ENCODE measurements at places on chromosomes 7 and 10.

- H3K4me1 ChIP-seq, result peaks cover 16% of the 10 kb centered on the region
- peaks cover 8% of the 10 kb centered on the region for H3K36me3 ChIP-seq
- H3K4me3 ChIP-seq, result no peak overlapping the region
- peak; percentile 27 for DNase-seq
These were observed 61.0 kb upstream of the TMEM248 start for GRCh38 chr7:66859794-66860645.

- no peaks in the 10 kb centered on the region for H3K36me3 ChIP-seq
- H3K27me3 ChIP-seq, result no peaks in the 10 kb centered on the region
- no peak for DNase-seq
- no peaks in the 10 kb centered on the region for H3K4me1 ChIP-seq
These were observed 1193.0 kb downstream of the SORCS1 start for GRCh38 chr10:105971460-105971859.

DNA sequence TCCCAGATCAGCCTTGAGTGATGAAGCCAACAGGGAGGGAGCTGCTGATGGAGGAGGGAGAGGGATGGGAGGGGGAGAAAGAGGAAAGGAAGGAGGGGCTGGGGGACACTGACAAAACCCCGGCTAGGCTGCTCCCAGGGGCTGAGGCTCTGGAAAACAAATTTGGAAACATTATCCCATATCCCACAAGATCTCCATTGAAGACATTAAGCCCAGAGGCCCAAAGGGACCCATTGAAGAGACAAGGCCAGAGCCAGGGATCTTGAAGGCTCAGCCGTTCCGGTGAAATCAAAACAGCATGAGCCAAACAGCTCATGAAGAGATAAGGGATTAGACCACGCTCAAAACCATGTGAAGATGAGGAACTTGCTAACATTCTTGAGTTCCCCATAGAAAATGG, 184.3 kb upstream of the ITGB1 start:
- no peak for DNase-seq
- H3K4me1 ChIP-seq, result peaks cover 52% of the 10 kb centered on the region
- H3K27ac ChIP-seq, result no peak overlapping the region

DNA sequence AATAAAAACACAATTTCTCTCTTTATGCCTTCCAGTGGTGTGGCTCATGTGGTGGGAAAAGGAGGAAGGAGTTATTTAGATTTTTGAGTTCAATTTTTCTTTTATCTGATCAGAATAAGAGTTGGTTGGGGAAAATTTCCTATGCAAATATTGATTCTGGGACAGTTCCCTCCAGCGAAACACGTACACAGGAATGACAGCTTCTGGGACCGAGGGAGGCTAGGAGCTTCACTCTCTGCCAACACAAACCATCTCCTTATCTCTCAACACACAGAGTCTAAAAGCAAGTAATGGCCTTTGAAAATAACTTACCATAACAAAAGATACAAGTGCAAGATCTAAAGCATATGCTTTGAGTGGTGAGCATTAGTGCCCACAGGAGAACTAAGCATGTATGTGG, 122.7 kb downstream of the RAPGEF5 start:
- H3K4me1 ChIP-seq, result no peaks in the 10 kb centered on the region
- no peak overlapping the region for H3K27ac ChIP-seq
- no peaks in the 10 kb centered on the region for H3K36me3 ChIP-seq
- H3K4me3 ChIP-seq, result no peak overlapping the region
- no peaks in the 10 kb centered on the region for H3K27me3 ChIP-seq

DNA sequence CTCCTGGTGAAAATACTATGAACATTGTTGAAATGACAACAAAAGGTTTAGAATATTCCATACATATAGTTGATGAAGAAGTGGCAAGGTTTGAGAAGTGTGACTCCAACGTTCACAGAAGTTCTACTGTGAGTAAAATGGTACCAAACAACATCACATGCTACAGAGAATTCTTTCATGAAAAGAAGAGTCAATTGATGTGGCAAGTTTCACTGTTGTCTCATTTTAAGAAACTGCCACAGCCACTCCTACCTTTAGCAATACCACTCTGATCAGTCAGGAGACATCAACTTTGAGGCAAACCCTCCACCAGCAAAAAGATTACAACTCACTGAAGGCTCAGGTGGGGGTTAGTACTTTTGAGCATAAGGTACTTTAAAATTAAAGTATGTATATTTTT, 693.3 kb downstream of the GRID1 start:
- peaks cover 12% of the 10 kb centered on the region for H3K4me1 ChIP-seq
- H3K27ac ChIP-seq, result no peak overlapping the region
- H3K27me3 ChIP-seq, result no peaks in the 10 kb centered on the region
- no peak overlapping the region for H3K4me3 ChIP-seq
- H3K36me3 ChIP-seq, result no peaks in the 10 kb centered on the region

DNA sequence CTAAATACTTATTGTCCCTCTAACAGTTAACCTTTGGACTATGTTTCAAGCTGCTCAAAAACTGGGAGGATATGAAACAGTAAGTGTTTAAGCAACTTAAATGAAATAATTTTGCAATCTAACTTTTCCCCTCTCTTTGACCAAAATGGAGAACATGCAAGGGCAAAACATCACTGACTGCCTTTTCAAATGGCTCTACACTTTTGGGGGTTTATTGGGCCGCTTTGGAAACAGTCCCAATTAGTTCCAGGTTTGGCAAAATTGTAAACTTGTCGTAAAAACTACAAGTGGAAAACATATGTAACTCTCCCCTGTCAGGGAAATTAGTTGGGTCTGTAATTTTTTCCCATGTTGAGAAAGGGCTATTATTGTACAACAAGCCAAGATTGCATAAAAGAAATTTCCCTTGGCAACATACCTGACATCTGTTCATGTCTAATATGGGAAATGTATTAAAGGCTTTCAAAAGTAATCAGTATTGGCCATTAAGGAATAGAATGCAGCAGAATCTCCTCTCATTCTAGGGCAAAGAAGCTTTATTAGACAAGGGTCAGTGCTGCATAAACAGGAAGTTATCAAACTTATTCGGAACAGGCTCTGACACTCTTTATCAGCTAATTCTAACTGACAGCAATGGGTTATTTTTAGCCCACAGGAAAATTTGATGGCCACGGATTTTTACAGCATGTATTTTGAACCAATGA, 157.9 kb downstream of the ARID5B start:
- no peaks in the 10 kb centered on the region for H3K27me3 ChIP-seq
- no peak overlapping the region for H3K4me3 ChIP-seq
- H3K4me1 ChIP-seq, result peaks cover 98% of the 10 kb centered on the region
- no peak for DNase-seq

GRCh38 chr10:123126246-123126645, 9.5 kb upstream of the HMX3 start:
- H3K4me3 ChIP-seq, result no peak overlapping the region
- H3K4me1 ChIP-seq, result no peaks in the 10 kb centered on the region
- no peak overlapping the region for H3K27ac ChIP-seq
- H3K36me3 ChIP-seq, result no peaks in the 10 kb centered on the region
- H3K27me3 ChIP-seq, result peaks cover 53% of the 10 kb centered on the region
- DNase-seq, result no peak

GRCh38 chr10:22581461-22581860, 132.9 kb downstream of the PIP4K2A start:
- H3K36me3 ChIP-seq, result peaks cover 57% of the 10 kb centered on the region
- no peaks in the 10 kb centered on the region for H3K27me3 ChIP-seq
- H3K4me3 ChIP-seq, result no peak overlapping the region
- H3K4me1 ChIP-seq, result peaks cover 13% of the 10 kb centered on the region
- H3K27ac ChIP-seq, result no peak overlapping the region

GRCh38 chr10:21308946-21309345, 216.5 kb downstream of the SKIDA1 start:
- DNase-seq, result no peak
- no peak overlapping the region for H3K4me3 ChIP-seq
- peaks cover 3% of the 10 kb centered on the region for H3K27me3 ChIP-seq
- no peak overlapping the region for H3K27ac ChIP-seq

DNA sequence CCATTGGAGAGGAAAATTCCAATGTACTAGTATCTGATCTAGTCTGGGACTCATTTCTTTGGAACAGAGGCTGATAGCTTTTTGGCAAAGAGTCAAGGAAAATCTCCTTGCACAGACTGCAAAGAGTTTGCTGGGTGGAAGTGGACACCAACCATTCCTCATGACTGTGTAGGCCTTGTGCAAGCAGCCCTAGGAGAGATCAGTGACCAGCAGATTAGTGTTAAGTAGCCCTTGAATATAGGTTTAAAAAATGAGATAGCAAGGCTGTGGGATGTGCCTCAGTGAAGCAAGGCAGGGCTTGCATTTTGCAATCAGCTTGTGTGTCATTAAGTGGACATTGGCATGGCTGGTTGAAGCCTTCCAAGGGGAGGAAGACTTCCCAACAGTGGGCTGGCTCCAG, 341.6 kb downstream of the PLXNA4 start:
- H3K27me3 ChIP-seq, result peaks cover 8% of the 10 kb centered on the region
- DNase-seq, result no peak
- no peaks in the 10 kb centered on the region for H3K36me3 ChIP-seq

GRCh38 chr7:134662166-134662870, 15.7 kb downstream of the BPGM start:
- H3K36me3 ChIP-seq, result peaks cover 53% of the 10 kb centered on the region
- DNase-seq, result no peak
- H3K27me3 ChIP-seq, result no peaks in the 10 kb centered on the region

DNA sequence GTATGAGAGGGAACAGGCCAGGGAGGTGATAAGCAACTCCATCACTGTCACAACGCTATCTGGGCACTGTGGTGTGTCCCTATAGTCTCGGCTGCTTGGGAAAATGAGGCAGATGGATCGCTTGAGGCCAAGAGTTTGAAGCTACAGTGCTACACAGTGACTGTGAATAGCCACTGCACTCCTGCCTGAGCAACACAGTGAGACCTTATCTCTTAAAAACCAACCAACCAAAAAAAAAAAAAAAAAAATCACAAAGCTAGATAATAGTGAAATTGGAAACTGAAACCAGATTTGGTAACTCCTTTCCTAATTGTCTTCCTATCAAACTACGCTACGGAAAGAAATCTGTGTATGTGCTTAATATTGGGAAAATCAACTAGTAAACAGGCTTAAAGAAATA, 14.1 kb downstream of the MICU1 start:
- no peaks in the 10 kb centered on the region for H3K27me3 ChIP-seq
- peaks cover 13% of the 10 kb centered on the region for H3K36me3 ChIP-seq
- no peak overlapping the region for H3K27ac ChIP-seq
- H3K4me1 ChIP-seq, result peaks cover 8% of the 10 kb centered on the region
- H3K4me3 ChIP-seq, result no peak overlapping the region

DNA sequence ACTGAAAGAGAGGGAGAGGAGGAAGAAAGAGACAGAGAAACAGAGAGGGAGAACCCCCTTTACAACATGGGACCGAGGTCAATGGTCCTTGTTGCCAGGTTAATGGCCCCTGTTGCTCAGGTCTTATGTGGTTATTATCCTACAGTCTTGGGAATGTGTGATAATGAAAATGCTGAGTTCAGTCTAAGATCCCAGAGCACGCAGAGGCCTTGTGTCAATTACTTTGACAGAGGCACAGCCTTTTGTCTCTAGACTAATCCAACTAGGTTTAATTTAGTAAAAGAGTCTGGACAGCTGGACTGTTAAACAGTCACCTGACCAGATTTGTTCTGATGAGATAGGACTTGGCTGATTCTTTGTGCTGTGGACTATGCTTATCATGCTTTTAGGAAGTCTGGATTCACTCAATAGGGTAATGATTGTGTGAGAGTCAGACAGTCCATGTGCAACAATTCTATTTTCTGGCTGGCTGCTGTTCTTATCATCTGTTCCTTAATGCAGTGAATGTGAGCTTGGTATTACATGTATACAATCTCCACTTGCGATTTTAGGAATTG, 157.4 kb upstream of the MAGI2 start:
- H3K4me1 ChIP-seq, result no peaks in the 10 kb centered on the region
- H3K4me3 ChIP-seq, result no peak overlapping the region
- H3K27ac ChIP-seq, result no peak overlapping the region
- H3K27me3 ChIP-seq, result no peaks in the 10 kb centered on the region
- H3K36me3 ChIP-seq, result no peaks in the 10 kb centered on the region
- no peak for DNase-seq

GRCh38 chr10:34651416-34652195, 163.5 kb downstream of the PARD3 start:
- no peaks in the 10 kb centered on the region for H3K36me3 ChIP-seq
- no peak overlapping the region for H3K4me3 ChIP-seq
- no peaks in the 10 kb centered on the region for H3K4me1 ChIP-seq
- no peak overlapping the region for H3K27ac ChIP-seq

DNA sequence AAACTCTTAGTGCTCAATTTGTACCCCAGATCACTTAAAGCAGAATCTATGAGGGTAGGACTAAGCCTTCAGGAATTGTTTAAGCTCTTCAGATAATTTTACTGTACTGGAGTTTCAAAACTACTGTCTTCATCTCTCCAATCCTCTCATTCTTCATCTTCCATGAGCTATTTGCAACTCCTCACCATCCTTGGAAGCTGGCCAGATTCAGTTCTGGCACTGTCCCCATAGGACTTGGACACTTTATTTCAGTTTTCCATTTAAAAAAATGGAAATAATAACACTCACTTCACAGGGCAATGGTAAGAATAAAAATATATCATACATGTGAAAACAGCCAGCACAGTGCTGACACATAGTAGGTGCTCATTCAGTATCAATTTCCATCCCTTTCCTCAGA, 74.6 kb downstream of the PPP1R17 start:
- H3K4me3 ChIP-seq, result no peak overlapping the region
- no peak overlapping the region for H3K27ac ChIP-seq
- H3K36me3 ChIP-seq, result no peaks in the 10 kb centered on the region
- DNase-seq, result no peak

DNA sequence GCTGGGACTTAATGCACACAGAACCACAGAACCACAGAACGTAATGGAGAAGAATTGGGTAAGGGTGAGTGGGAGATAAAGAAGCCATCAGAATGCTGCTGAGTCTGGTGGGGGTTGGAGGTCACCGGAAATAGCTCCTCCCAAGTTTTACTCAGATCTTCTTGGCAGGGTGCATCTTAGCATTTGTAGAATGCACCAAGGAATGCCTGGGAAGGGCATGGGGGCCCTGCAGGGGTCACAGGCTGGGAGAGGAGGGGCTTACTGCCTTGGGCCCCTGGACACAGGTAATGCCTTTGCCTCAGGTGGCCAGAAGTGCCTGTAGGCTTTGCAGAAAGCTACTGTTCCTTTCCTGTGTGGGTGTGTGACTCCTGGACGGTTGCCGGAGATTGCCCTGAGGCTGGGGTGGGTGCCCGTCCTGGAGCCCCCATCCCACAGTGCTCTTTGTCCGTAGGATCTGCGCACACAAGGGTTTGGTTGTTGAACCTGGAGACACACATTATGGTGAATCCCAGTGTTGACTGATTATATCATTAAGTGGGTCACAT, 55.1 kb downstream of the MGMT start:
- no peaks in the 10 kb centered on the region for H3K27me3 ChIP-seq
- no peak overlapping the region for H3K4me3 ChIP-seq
- H3K27ac ChIP-seq, result no peak overlapping the region
- H3K36me3 ChIP-seq, result peaks cover 4% of the 10 kb centered on the region
- H3K4me1 ChIP-seq, result no peaks in the 10 kb centered on the region
- DNase-seq, result no peak

- no peaks in the 10 kb centered on the region for H3K4me1 ChIP-seq
- no peaks in the 10 kb centered on the region for H3K27me3 ChIP-seq
- H3K4me3 ChIP-seq, result no peak overlapping the region
- no peak for DNase-seq
- H3K36me3 ChIP-seq, result no peaks in the 10 kb centered on the region
- no peak overlapping the region for H3K27ac ChIP-seq
These were observed 26.8 kb downstream of the GAD2 start for GRCh38 chr10:26243351-26243720.
